ENCODE measurements at places on chromosomes 11 and 22.

GRCh38 chr11:17145972-17146371, 61.8 kb downstream of the PIK3C2A start:
- no peak for DNase-seq

GRCh38 chr11:126345283-126345682, 10.2 kb upstream of the ST3GAL4 start:
- DNase-seq, result no peak

DNA sequence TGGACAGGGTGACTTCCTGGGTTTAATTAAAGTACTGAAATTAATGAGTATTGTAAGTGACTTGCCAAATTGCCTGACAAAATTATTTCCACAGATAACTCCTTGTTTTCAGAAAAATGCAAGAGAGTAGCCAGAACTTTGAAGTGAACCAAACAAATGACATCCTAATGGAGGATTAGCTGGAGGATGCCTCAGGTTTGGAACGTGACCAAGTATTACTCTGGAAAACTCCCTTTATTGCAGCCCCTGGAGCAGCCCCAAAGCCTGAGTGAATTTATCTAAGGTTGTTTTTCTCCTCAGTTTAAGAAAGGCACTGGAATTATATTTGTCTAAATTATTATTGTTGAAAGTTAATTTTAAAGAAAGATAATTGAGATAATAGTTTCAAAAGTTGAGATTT, 343.6 kb upstream of the MTNR1B start:
- DNase-seq, result no peak

- peak; percentile 51 for DNase-seq
Observed at GRCh38 chr11:69080257-69080995, 31.7 kb downstream of the TPCN2 start.

Data from AG10803 (cell line).